ENCODE measurements at places on chromosomes 5 and 9.

DNA sequence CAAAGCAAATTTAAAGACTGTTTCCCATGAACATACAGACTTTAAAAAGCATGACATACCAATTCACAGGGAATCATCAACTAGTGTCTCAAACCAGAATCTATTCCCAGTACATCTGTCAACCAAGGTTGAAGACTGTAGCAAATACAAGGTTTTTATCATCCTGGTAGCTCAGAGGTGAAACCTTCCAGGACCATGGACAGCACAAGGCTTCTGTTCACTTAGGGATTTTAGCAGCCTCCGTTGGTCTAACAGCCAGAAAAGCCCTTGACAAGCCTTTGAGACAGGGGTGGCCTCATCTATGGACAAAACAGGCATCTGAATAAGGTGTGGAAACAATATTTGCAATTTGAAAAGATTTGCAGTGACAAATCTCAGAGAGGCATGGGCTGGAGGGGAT lies 119.0 kb downstream of the TRIM32 start:
- no peak for DNase-seq

- no peak for DNase-seq
Observed at GRCh38 chr9:127237801-127238200, 26.8 kb upstream of the GARNL3 start.

DNA sequence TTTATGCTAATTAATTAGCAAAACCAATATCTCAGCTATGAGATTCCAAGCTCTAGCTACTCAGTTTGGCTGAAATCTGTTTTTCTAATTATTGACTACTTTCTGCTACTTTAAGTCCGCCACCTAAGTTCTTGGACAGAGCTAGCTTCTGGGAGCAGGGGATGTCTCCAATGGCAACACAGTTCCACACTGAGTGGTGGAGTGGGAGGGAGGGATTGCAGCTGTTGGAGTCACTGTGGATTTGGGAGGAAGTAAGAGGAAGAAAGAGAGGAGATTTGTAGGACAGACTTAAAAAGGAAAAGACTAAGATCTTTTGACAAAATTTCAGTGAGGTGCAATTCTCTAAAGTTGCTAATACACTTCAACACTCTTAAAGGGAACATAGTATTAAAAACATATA lies 450.8 kb downstream of the NFIB start:
- no peak for DNase-seq

GRCh38 chr5:175551266-175551665 lies 72.9 kb downstream of the SFXN1 start:
- no peak for DNase-seq

DNA sequence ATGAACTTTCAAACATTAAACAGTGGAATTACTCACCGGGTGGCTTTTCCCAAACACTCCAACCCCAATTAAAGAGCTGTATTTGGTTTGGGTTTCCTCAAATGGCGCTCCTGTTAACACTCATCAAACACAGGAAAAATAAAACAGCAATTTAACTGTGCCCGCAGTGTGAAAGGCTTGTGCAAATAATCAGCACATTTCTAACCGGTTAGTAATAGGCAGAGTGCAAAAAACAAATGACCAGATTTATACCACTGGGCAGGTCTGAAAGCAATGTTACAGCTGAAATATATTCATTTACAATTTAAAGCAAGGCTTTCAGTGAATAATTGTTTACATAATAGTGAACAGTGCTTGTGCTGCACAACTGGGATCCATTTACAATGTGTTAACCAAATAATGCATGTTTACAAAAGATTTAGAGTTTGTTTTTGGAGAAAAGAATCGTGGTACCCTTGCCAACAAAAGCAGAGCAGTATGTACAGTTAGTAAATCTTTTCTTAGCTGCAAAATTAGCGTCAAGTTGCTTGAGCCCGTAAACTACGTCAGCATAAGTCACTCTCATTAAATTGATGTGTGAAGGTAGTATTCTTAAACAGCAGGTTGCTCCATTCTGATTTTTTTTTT lies 662.9 kb upstream of the ZNF608 start:
- DNase-seq: no peak

Measured in activated naive CD4-positive, alpha-beta T cell (primary cell).